ENCODE measurements at places on chromosomes 1 and 21.

- no peak for DNase-seq
These were observed 19.3 kb upstream of the RUNX3 start for GRCh38 chr1:24949331-24949881.

GRCh38 chr1:36859926-36860325 is 174.4 kb downstream of the GRIK3 start:
- DNase-seq, result no peak

GRCh38 chr1:54736685-54737084 is 21.0 kb downstream of the TTC4 start:
- no peak for DNase-seq

- no peak for DNase-seq
These were observed 44.5 kb upstream of the CCDC190 start for GRCh38 chr1:162905174-162906158.

- DNase-seq, result no peak
These were observed 270.0 kb upstream of the ZRANB2 start for GRCh38 chr1:71350805-71351204.

- DNase-seq, result no peak
These were observed 36.1 kb upstream of the KHDRBS1 start for GRCh38 chr1:31977385-31978131.

GRCh38 chr1:61013946-61014667 is 68.3 kb upstream of the NFIA start:
- DNase-seq, result no peak

DNA sequence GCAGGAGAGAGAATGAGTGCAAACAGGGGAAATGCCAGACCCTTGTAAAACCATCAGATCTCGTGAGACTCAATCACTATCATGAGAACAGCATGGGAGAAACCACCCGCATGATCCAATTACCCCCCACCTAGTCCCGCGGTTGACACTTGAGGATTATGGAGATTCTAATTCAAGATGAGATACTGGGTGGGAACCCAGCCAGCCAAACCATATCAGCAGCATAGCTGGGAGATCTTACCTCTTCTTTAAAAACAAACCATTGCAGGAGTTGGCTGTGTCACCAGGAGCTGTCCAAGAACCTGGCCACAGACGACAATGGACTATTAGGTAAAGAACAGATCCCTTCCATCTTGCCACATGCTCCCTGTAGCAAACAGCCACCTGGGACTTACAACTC is 422.7 kb downstream of the MATN1 start:
- DNase-seq, result no peak
